NCI-H1417 treated with DMSO at 0.1 percent for 48 hours (cell line): ENCODE measurements at places on chromosomes 16 and 17.

- no peak for DNase-seq
These were observed 9.3 kb downstream of the ZACN start for GRCh38 chr17:76088041-76088867.

- no peak for DNase-seq
These were observed 49.3 kb downstream of the AKAP10 start for GRCh38 chr17:19928299-19928698.

DNA sequence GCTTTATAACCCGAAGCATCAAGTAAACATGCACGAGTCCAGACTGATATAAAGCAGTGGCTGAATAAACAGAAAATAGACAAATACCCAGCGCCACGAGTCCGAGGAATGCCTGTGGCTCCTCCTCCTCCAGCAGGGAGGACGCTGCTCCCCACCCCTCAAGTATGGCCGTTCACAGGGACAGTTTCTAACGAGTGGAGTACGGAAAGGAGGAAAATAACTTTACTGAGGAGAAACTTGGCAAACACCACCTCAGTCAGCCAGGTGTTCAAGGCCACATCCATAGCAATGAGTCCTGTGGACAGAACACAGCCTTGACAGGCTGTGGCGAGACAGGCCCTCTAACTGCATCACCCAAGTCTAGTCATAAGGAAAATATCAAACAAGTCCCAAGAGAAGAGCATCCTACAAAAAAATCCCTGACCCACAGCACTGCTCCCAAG is 9.2 kb downstream of the ZDHHC7 start:
- no peak for DNase-seq

- DNase-seq, result no peak
These were observed 440.9 kb upstream of the MAF start for GRCh38 chr16:80041410-80041809.
